Epithelial cell of proximal tubule (primary cell): ENCODE measurements at places on chromosomes 12 and 14.

- DNase-seq = no peak
Observed at GRCh38 chr14:104604458-104605449, at the start of gene TMEM179. TMEM179 (minus strand) TSS chr14:104604772; CDS start chr14:104604741, 31 bp downstream.

DNA sequence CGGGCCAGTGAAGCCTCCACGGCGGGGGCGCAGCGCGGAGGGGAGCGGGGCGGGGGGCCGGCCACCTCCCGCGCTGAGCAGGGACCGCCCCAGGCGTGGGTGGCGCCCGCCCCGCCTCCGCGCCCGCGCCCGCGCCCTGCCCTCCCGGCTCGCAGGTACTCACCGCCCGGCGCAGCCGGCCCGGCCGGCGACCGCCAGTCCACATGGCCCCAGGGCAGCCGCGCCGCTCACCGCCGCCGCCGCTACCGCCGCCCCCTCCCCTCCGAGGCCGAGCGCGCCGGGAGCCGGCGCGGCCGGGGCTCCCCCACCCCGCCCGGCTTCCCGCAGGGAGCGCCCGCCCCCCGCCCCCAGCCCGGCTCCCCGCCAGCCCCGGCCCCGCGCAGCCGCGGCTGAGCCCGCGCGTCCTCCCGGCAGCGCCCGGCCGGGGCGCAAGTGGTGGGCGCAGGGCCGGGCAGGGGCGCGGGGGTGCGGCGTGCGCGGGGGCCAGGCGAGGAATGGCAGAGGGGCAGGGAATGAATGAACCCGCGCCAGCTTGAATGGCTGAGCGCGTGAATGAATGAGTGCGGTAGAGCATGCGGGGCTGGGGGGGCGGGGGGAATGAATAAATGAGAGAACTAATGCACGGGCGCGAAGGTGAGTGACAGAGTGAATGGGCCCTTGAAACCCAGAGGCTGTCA is at the start of gene BEGAIN:
Gene BEGAIN (minus strand): TSS at position 332 of the 677 bp plus-strand sequence. CDS start 127 bp downstream, at position 205.
- no peak for DNase-seq

- DNase-seq = no peak
Observed at GRCh38 chr14:40485688-40486087, 1053.5 kb upstream of the FBXO33 start.

DNA sequence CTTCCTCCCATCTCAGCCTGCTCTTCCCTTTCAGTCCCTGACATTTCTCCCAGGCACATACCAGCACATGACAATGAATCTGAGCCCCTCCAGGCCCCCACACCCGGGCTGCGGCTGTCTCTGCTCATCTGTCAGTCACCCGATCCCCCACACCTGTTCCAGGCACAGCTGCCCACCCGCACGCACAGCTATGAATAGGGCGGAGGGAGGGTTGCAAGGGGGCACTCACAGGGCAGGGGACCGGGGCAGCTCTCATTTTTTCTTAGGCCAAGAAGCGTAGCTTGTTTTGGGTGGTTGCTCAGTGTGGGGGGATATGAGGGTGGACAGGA is 43.7 kb upstream of the TSPAN9 start:
- no peak for DNase-seq

GRCh38 chr14:79534703-79535353 is 676.5 kb downstream of the DIO2 start:
- no peak for DNase-seq

GRCh38 chr14:76827696-76828296 is 1.6 kb downstream of the LRRC74A start:
- no peak for DNase-seq

- DNase-seq = no peak
Observed at GRCh38 chr12:65535946-65536345, 257.5 kb downstream of the MSRB3 start.

DNA sequence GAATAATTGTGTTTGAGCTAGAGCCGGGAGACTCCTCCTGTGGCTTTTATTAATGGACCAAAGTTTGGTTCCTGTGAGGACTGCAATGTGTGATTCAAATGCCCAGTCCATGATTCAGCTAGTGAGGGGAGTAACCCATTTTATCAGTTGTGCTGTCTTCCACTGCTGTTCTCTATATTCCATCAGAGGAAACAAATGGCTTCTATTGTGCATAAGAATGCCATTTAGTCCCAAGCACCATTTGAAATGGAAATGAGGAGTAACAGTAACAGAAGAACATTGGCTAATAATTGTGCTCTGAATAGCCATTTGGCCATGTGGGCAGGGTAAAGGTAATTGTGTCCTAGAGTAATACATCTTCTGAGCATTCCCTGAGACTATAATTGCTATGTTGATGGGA is 642.7 kb downstream of the DIO2 start:
- no peak for DNase-seq

- DNase-seq = peak; percentile 3
Observed at GRCh38 chr14:23704890-23705289, 68.7 kb downstream of the DHRS2 start.

- DNase-seq = no peak
Observed at GRCh38 chr12:6752167-6752920, 597 bp downstream of the MLF2 start.

DNA sequence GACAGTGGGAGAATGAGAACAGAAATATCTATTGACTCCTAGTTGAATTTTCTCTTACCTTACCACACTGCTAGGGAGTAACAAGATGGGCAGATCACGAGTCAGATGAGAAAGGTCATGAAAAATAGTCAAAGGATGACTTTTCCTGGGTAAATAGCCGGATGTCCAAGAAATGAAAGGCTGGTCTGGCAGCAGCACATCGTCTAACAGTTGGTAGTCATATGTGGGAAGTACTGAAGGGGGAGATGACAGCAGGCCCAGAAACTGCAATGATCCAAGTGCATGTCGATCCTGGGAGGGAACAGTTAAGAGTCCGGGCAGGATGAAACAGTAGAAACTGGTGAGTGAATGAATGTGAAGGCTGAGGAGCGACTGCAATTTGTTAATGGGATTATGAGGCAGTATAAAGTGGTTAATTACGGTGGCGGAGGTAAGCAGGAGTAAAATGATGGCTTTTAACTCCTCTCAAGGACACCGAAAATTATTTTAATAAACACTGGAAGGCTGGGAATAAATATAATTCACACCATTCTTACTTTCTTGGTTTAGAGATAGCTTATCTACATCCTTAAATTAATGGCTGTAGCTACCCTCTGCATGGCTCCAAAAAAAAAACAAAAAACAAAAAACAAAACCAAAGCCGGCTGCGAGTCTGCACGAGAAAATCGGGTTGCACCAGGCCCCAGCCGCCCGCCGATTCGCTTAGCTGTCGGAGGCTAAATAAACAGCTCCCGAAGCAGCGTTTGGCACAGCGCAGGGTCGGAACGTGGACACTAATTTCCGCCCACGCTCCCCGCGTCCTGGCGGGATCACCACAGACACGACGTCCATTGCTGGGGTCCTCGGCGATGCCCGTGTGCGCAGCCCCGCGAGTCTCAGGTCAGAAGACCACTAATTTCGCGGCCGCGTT is 1.0 kb upstream of the ERC1 start:
- no peak for DNase-seq

GRCh38 chr12:41908206-41908605 is 236.5 kb downstream of the GXYLT1 start:
- DNase-seq = no peak

GRCh38 chr14:71142375-71143038 is 235.2 kb downstream of the PCNX1 start:
- DNase-seq = peak; percentile 80

GRCh38 chr14:34425095-34425851 is 36.8 kb downstream of the SPTSSA start:
- no peak for DNase-seq

- no peak for DNase-seq
Observed at GRCh38 chr12:53057816-53058500, 8.1 kb downstream of the TNS2 start.

GRCh38 chr12:40921563-40922163 is 229.4 kb downstream of the CNTN1 start:
- DNase-seq = no peak

DNA sequence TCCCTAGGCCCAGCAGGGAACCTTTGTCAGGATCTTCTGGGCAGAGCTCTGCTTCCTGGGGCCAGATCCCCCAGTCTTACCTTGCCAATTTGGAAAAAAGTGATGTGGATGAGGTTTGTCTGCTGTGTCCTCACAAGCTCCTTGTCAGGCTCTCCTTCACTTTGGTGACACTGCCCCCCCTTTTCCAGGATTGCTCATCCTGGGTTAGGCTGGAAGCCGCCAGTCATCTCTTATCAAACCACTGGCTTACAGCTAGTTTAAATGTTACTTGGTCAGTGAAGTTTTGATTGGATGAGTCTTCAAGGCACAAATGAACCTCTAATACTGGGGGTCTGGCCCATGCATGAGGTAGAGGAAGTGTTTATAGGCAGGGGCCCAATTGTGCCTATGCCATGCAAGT is 15.3 kb downstream of the NYNRIN start:
- DNase-seq = no peak

GRCh38 chr12:122646517-122647217 is 56.5 kb downstream of the HCAR2 start:
- DNase-seq = no peak

DNA sequence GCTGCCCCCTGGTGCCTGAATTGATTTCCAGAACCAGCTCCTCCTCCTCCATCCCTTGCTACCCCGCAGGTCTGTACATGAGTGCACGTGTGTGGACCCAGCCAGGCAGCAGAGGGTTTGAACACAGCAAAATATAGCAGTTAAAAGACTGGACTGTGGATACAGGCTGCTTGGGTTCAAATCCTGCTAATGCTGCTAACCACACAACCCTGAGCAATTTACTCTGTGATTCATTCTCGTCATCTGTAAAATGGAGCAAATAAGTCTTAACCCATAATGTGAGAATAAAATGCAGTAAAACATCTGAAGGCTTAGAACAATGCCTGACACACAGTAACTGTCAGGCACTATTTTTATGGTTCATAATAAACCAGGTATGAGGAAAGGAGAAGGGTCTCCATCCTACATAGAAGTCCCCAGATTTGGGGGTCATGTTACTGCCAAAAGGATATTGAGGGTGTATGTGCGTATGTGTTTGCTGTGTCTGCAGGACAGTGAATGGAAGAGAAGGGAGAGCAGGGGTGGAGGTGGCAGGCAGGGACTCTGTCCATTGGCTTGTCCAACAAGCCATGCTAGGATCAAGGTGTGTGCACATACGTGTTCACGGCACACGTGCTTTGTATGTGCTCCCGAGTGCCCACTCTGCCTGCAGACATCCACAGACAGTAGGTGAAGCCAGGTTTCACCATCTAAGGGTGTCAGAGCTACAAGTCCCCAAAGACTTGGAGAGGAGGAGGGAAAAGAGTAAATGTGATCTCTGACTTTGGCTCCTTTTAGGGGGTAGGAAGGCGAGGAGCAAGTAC is 1.5 kb upstream of the STAT6 start:
- DNase-seq = no peak

- DNase-seq = no peak
Observed at GRCh38 chr12:109840305-109841074, 7.3 kb upstream of the TRPV4 start.

DNA sequence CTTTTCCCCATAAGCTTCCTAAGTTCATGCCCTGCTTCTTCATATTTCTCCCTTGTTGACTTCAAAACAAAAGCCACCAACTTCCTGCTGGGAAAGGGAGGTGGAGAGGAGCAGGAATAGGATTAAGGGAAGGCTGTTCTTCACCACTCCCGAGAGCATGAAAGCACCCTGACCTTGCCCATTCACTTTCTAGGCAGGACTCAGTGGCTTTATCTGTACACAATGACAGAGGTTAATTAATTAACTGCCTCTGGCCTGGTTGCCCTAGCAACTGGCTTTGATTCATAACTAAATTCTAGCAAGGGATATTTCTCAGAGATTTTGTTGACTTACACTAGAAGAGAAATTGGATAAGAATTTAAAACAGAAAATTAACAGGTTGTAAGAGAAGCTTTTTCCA is 396.8 kb downstream of the RPS29 start:
- DNase-seq = no peak

- DNase-seq = no peak
Observed at GRCh38 chr14:98925354-98926040, 346.5 kb downstream of the BCL11B start.

GRCh38 chr14:68757618-68758081 is 35.2 kb downstream of the ZFP36L1 start:
- no peak for DNase-seq

- no peak for DNase-seq
Observed at GRCh38 chr12:123879101-123879500, 93.5 kb downstream of the CCDC92 start.

- no peak for DNase-seq
Observed at GRCh38 chr14:67908052-67908754, 88.6 kb downstream of the RAD51B start.

DNA sequence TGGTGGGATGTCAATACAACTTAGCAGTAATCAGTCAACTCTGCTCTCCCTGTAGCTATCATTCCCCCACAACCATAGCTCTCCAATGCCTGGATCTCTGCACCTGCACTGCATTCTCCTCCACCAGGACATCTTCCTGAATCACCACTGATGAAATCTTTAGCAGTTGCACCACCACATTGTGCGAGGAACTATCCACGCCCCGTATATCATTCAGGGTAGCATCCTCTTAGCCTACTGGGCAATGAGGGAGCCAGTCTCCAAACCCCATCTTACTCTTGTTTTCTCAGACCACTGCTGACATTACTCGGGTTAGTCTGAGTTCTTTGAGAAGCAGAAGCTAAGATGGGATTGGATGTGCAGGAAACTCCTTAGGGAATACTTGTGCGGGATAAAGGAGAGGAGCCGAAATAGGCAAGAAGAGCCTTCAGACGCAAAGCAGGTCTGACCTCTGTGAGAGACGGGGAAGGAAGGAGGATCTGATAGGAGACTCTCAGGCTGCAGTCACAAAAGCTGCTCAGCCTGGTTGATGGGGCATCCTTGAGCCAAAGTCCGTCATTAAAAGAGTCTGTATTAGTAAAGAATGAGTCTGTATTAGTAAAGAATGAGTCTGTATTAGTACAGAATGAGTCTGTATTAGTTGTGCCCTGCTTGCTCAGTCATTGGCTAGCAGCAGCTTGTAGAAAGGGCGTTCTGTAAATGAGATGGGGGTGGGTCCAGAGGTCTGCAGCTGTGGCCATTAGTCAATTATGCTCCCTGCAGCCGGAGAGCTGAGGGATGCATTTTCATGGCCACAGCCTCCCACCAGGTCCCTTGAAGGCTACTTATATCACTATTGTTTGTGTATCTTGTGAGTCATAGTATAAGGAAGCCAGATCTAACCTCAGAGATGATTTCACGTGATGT is 49.6 kb upstream of the RASSF3 start:
- DNase-seq = no peak

- no peak for DNase-seq
Observed at GRCh38 chr12:89259821-89260220, 92.5 kb downstream of the DUSP6 start.

DNA sequence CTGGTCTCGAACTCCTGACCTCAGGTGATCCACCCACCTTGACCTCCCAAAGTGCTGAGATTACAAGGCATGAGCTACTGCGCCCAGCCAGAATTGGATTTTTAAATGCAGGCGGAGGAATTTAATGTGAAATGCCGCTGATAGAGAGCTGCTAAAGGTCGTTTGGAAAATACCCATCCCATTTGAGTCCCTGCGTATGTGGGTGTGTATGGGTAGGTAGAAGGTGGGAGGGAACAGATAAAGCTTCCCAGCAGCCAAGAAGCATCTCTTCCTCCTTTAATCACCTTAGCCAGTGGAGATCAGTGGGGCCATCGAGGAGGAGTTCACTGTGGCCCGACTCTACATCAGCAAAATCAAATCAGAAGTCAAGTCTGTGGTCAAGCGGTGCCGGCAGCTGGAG is 16.2 kb upstream of the PIP4K2C start:
- no peak for DNase-seq

- no peak for DNase-seq
Observed at GRCh38 chr12:51591016-51591901, at the start of gene SCN8A. SCN8A (plus strand) TSS chr12:51591233; CDS start chr12:51662818, 71,585 bp downstream.
